ENCODE measurements at places on chromosomes 16 and 17.

DNA sequence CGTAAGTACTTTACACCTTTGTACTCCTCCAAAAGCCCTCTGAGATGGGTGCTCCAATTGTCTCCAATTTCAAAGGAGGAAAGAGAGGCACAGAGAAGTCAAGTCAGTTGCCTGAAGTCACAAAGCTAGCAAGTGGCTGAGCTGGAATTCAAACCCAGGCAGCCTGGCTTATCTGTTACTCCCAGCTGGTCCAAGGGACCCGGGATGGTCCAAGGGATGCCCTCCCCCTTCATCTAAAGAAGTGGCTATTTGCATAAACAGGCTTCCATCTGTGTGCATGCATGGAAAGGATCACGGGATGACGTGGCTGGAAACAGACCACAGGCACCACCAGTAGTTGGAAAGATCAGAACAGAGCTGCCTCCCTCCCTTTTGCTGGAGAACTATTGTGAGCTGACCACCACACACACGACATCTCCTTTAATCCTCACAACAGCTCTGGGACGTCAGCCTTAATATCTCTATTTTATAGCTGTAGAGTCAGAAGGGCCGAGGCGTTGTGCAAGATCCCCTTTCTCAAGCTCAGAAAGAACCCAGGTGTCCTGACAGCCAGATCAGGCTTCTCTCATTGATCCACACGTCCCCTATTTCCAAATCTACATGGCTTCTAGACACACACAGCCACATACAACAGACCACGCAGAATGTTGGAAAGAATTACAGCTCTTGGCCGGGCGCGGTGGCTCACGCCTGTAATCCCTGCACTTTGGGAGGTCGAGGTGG is 10.9 kb upstream of the COL1A1 start:
- peak; percentile 93 for DNase-seq

GRCh38 chr17:36943250-36944191 is 5.2 kb upstream of the AATF start:
- no peak for DNase-seq

- DNase-seq = peak; percentile 88
Measured at GRCh38 chr17:68101075-68101986, 65.8 kb downstream of the KPNA2 start.

DNA sequence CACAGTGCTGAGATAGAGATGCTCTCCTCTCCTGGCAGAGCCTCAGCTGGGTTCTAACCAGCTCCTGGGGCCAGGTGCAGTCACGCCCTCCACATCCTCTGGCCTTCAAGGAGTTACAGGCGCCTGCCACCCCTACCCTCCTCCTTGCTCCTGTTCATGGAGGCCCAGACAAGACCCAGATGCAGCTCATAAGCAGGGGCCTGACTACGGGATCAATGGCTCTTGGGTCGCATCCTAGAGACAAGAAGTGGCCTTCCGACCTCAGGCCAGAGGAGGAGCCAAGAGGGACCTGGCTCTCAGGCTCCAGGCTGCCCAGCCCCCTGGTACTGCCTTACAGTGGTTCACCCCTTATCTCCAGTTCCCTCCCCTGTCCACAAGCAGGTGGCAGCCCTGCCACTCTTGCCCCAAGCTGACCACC is 23.0 kb downstream of the ARHGAP27 start:
- DNase-seq = no peak

GRCh38 chr17:40427002-40427491 is 9.4 kb upstream of the TOP2A start:
- no peak for DNase-seq

DNA sequence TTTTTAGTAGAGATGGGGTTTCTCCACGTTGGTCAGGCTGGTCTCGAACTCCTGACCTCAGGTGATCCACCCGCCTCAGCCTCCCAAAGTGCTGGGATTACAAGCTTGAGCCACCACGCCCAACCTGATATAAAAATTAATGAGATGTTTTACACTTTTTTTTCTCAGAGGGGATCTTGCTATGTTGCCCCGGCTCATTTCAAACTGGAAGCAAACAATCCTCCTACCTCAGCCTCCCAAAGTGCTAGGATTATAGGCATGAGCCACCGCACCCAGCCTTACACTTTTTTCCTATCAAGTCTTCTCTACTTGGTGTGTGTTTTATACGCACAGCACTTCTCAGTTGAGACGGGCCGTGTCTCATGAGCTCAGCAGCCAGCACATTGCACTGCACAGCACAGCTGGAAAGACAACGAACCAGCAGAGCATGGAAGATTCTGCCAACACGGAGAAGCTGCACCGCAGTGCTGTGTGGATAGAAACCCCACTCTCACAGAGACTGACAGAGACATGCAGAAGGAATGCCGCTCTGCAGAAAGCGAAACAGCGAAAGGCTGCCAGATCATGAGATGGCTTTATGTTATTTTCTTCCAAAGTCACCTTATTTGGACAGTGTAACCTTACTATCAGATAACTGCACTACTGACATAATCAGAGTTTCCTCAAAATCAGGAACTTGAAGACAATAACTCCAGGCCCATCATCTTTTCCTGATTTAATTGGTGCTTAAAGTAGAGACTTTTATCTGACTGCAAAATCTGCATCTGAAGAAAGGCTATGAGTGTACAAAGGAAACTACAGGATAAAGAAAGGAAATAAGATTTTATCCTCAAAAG is 6.5 kb upstream of the QRICH2 start:
- DNase-seq = no peak

DNA sequence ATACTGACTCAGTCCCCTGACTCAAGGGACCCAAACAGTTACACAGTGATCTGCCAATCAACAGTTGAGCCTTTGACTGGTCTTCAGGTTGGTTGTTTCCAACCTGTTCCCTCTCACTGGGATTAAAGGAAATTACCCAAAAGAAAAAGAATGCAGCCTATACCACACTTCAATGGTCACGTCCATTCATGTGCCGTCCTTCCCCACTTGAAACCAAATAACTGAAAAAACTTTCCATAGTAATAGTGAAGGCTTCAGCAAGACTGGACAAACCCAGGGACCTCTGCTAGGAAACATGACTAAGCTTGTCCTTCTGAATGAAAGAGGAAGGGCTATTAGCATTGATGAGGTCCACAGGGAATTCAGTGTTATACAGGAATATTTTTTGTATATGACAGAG is 30.6 kb downstream of the MRPS23 start:
- no peak for DNase-seq

DNA sequence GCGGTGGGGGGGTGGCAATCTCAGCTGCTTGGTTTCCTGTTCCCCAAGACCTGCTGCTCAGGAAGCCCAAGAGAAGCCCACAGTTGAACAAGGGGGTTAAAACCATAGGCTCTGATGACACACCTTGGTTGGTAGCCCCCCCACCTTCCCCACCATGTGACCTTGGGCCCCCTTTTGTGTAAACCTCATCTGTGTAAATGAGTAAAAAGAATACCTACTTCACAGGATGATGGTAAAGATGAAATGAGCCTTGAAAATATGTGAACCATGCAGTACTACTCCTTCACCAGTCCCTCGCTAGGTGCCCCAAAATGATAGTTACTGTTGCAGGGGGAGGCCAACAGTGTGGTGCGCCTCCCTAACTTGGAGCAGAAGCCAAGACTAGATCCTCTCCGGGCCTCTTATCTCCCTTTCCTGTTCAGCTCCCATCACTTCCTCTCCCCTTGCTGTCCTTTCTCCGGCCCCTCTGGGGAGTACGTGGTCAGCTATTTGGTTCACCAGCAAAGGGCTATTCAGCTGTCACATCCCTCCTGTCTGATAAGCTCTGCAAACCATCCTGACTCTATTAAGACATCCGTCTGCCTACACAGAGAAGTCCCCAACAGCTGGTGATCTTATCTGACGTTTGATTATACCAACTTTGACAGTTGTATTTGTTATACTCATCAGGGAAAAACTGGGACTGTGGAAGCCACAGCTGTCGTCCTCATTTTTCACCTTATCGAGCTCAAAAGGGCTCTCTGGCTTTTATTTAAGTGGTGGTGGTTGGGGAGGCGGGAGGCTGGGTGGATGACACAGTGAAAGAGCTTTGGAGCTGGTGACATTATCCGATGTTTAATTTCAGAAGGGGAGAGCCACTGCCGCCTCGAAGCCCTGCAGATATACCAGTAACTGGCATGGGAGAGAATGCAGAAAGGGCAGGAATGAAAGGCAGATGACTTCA is 19.9 kb downstream of the DCAKD start:
- no peak for DNase-seq

DNA sequence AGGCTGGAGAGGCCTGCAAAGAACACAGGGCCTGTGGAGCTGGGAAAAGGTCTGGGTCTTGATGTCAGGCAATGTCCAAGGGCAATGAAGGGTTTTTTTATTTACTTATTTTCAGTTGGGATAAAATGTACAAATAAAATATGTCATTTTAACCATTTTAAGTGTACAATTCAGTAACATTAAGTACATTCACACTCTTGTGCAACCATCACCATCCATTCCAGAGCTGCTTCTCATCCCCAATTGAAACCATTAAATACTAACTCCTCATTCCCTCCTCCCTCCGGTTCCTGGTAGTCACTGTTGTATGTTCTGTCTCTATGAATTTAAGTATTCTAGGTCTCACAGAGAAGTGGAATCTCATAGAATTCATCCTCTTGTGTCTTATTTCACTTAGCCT is 444.7 kb downstream of the HS3ST3B1 start:
- no peak for DNase-seq
